ENCODE measurements at places on chromosomes 13 and 19. TPM values are rescaled to one million over a fixed set of nuclear protein-coding genes. Genes with fewer than 3 reads are reported as not detected.

CCNA1 gene
- 0.22 TPM for total RNA-seq

GSX1 gene
- total RNA-seq: not detected

CCDC122 gene
- total RNA-seq: 2.3 TPM

POSTN gene
- not detected for total RNA-seq

ZNF578 gene
- total RNA-seq: 3.2 TPM

LGI4 gene
- 0.59 TPM for total RNA-seq

BCL2L12 gene
- 27.8 TPM for total RNA-seq

ANKLE1 gene
- 3.0 TPM for total RNA-seq

TMEM91 gene
- 6.0 TPM for total RNA-seq
